ENCODE measurements at places on chromosomes 4 and X.

DNA sequence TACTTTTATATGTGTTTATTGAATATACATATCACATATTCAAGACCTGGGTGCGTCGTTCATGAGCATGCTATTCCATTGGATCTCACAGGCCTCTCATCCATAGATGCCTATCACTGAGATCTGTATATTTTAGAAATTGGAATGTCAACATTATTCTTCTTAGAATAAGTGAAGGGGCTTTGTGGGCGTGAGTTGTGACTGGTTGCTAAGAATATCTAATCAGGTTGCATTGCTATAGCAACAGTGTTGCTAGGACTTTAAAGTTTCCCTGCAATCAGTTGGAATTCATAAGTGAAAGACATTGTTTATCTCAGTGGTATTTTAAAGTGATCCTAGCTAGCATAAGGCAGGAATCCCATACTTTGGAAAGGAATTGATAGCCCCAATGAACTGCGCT lies 36.7 kb upstream of the ANK2 start:
- no peak for DNase-seq

DNA sequence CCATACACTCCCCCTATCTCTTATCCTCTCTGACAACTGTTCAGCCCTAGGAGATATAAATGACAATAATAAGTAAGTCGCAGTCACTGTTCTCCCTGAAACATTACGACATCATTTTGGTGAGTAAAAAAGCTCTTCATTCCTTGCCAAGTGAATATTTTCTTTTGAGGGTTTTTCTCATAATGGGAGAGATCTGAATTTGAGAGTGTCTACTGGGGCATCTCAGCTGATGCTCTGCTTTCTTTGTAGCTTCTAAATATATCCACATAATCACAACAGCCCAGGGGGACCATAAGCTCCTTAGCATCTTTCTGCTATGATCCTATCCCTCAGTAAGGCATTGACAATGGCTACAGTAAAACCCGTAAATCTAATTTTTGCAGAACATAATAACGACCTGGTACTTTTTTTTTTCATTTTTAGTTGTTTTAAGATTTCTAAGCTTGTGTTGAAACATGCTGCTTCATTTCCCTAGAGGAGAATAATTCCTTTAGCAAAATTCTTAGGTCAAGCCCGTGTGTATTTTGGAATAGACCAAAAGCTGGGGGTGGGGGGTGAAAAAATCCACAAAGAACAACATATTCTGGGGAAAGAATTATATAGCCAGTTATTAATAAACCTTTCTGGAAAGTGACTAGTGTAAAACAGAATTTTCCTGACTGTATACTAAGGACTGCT lies 78.1 kb upstream of the GPM6B start:
- no peak for DNase-seq

DNA sequence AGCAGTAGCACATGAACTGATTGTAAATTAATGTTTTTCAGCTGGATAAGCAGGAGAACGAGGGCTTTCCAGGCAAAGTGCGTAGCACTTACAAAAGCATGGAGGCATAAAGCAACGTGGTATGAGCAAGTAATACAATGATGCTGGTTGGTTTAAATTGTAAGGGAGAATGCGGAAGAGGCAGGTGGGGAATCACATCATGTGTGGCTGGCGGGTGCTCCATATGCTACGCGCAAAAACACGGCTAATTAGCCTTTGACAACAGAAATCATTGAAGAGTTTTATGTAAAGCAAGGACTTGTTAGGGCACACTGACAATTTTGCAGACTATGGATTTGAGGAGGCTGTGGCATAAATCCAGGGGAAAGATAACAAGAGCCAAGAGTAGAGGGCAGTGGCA lies 14.6 kb downstream of the SYTL4 start:
- no peak for DNase-seq

DNA sequence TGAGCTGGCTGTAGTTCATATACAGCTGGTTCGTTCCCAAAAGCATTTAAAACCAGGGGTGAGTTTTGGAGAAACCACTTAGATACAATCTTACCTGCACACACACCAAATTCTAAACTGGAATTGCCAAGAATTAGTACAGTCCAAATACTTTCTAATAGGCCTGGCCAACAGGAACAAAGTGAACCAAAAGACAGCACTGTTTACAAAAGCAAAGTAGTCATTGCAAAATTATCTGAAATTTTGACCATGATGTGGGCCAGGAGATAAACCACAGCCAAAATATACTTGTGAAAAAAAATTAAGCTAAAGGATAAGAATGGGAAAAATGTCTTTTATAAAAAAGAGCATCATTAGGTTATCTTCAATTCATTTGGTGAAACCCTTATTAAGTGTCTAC lies 37.9 kb upstream of the NAP1L5 start:
- no peak for DNase-seq

GRCh38 chr4:26931966-26932365 lies 71.3 kb downstream of the STIM2 start:
- no peak for DNase-seq

- no peak for DNase-seq
Observed at GRCh38 chr4:151931563-151931962, 170.8 kb upstream of the GATB start.
